DMS 273 treated with DMSO at 0.1 percent for 48 hours (cell line): ENCODE measurements at places on chromosomes 7 and 10.

- DNase-seq: no peak
Observed at GRCh38 chr7:44242091-44242490, 41.3 kb downstream of the YKT6 start.

- DNase-seq: no peak
Observed at GRCh38 chr7:157468221-157469111, 131.7 kb downstream of the DNAJB6 start.

DNA sequence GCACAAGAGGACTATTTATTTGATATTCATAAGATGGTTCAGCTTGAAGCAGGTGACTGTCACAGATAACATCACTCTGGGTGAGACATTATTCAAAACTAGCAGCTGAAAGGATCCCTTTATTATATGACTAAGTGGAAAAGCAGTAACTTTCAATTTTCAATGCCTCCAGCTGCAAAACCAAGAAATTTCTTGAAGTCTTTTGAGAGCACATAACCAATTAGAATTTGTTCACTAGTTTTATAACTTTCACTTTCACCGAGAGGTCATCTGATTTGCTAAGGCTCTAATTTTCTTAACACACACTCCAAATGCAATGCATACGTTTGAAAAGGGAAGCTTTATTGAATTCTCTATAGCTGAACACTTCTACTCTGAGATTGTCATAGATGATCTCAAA, 88.6 kb upstream of the KLF14 start:
- DNase-seq: no peak

DNA sequence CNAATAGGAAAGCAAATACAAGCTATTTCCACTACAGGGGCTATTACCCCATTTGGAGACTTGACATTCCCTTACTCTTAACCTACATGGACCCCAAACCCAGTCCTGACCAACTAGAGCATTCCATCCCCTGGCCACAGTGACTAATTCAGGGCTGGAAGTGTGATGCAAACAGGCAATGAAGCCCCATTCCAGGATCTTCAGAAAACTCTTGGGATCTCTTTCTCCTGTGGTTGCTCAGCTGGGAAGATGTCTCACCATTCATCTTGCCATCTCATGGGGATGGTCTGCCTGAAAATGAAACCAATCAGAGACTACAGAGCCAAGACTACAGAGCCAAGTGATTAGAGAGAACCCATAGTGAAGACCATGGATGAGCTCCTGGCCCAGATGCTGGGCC, 206.2 kb downstream of the ZNF365 start:
- DNase-seq: no peak

DNA sequence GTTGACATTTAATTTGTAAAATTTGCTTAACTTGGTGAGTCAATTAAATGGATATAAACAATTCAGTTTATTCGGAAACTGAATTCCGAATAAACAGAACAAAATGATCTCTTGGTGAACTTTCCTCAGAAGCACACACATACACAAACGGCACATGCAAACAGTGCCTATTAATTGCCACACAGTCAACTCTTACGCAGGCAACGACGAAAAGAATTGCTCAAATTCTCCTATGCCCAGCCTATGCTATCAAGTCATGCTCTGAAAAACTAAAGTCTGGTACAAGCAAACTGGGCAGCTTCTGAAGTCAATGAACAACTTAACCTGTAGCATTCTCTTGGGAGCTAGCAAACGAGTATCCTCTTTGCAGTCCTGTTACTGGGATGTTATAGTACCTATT, 38.8 kb upstream of the ASL start:
- no peak for DNase-seq

GRCh38 chr10:75143353-75143752, 31.9 kb downstream of the SAMD8 start:
- no peak for DNase-seq

DNA sequence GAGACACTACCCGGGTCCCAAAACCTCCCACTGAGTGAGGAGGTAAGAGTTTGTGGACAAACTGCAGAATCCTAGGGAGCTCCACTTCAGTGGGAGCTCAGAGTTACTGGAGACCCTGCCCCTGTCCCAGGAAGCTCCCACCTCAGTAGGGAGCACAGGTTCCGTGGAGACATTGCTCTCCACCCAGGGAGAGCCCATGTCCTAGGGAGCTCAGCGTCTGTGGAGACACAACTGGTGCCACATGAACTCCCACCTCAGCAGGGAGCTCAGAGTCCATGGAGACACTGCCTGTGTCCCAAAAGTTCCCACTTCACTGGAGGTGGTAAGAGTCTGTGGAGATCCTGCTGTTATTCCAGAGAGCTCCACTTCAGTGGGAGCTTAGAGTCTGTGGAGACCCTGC, 6.3 kb downstream of the MYO1G start:
- DNase-seq: no peak

DNA sequence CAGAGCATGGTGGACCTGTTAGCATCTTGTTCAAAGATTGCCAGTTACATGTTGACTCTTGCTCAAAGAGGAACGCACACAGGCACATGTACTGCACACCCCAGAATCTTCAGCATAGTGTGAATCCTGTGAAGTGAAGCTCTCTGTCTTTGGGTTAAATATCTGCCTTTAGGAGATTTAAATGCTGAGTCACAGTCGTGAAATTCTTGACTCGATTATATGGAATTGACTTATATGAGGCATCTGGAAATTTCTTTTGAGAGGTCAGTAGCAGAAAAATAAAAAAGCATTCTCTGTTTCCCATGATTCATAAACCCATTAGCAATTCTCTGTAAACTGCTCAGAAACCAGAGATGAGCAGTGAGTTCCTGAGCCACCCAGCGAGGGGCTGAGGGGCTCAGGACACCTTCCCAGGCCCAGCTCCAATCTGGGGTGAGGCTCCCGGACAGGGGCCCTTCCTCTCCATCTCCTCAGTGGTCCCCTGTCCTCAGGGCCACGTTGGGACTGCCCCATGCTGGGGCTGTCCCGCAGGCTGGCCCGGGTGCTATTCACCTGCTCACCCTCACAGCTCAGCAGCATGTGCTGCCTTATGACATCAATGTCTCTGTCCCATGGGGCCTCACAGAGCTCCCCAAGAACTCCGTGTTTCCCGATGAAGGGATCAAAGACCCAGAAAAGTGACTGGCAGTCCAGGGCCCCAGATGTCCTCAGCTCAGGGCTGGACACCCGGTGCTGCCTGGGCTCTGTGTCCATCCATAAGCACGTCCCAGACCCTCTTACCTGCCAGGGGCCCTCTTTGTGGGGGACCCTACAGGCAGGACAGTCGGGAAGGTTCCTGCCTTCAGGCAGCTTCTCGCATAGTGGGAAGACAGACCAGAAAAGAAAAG, 50.0 kb upstream of the INSIG1 start:
- DNase-seq: no peak

DNA sequence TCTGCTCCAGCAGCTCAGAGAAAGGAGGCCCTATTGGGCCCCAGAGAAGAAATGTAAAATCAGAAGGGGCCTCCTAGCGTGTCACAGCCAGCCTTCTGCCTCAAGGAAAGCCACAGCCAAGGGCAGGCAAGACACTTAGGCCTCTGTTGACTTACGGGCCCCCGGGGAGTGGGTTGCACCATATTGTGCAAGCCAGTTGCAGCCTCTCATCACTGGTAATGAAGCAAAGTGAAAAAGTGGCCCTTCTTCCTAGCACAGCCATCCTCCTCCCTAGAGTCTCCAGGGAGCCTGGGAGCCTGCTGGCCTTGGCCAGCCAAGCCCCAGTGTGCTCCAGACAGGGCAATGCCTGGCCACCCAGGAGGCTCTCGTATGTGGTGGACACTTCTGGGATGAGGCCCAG, 56.2 kb upstream of the GDF10 start:
- DNase-seq: no peak

- DNase-seq: peak; percentile 64
Observed at GRCh38 chr7:3301831-3302618, 973 bp downstream of the SDK1 start.

DNA sequence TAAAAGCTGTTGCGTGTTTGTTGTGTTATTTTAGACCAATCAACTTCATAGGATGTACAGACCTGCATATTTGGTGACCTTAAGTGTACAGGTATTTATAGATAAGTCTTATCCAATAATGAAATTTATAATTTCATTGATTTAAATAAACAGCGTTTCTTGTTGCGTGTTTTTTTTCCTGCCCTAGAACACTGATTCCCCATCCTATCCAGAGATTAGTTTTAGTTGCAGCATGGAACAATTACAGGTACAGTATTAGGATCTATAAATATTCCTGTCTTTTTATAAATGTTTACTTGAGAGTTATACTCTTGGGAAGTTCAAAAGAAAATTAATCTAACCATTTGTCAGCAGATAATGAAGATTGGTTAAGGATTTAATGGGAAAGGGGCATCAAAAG, 2.1 kb upstream of the BMI1 start:
- DNase-seq: no peak

DNA sequence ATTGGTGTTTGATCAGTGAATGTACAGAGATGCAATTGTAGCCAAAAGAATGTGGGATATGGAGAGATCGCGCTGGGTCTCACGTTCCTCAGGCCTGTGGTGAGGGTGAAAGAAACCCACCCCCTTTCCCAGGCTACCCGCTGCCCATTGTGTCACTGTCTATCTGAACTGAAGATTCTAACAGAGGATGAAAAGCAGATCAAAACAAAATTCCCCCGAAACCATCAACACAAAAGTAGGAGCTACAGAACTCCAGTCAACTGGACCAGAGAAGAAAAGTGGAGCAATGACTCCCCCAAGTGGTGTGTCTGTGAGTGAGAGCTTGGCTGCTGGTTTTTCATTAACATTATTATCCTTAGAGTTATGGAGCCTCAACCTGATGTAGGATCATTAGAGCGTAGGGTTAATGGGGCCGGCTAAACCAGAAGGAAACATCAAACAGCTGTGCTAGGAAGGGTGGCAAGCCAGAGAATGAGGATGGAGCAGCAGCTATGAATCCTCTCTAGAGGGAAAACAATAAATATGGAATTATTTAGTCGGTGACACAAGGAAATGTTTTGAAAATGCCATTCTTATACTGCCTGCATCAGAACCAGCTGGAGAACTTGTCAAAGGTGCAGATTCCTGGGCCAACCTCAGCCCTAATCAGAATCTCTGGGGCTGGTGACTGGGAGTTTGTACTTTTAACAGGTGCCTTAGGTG, 38.3 kb downstream of the AKR1B1 start:
- peak; percentile 61 for DNase-seq

- DNase-seq: no peak
Observed at GRCh38 chr10:128258421-128258976, 132.3 kb upstream of the MKI67 start.

GRCh38 chr7:77827999-77828398, 29.4 kb downstream of the PHTF2 start:
- DNase-seq: no peak

DNA sequence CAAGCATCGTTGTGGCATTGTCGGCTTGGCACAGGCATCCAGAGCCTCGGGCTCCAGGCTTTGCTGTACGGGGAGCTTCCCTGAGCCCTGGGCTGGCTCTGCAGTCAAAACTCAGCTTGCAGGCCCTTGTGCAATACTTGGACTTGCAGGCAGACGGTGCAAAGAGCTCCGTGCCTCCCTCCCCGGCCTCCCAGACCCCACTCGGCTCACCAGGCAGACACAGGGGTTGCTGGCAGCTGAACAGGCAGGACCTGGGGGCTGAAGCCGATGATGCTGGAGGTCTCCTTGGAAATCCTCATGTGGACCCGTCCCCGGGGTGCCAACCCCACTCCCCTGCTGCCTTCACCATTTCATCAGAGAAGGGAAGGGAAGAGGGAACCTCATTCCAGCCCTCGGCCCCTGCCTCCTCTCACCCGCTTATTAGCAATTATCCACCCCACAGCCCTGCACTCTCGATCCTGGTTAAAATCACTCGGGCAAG, 59.6 kb upstream of the GNA12 start:
- DNase-seq: no peak

DNA sequence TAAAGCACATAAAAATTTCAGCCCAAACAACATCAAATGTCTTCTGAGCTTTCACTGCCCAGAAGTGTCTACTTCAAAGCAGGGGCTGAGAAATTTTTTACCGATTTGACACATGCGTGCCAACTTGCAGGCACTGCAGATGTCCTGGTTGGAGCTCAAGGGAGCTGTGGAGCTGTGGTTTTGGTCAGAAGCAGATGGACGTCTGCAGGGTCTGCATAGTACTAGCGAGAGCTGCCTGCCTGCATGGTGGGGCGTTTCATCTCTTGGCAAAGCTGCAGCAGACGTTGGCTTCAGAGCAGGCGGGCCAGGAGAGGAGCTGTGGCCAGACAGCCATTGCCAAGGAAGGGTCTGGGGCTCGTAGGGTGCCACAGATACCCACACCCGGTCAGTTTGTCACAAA, 296.7 kb downstream of the GLRX3 start:
- no peak for DNase-seq

- DNase-seq: no peak
Observed at GRCh38 chr10:61319386-61320256, 133.6 kb downstream of the TMEM26 start.

GRCh38 chr10:70956029-70956759, 67.8 kb upstream of the PCBD1 start:
- DNase-seq: no peak

DNA sequence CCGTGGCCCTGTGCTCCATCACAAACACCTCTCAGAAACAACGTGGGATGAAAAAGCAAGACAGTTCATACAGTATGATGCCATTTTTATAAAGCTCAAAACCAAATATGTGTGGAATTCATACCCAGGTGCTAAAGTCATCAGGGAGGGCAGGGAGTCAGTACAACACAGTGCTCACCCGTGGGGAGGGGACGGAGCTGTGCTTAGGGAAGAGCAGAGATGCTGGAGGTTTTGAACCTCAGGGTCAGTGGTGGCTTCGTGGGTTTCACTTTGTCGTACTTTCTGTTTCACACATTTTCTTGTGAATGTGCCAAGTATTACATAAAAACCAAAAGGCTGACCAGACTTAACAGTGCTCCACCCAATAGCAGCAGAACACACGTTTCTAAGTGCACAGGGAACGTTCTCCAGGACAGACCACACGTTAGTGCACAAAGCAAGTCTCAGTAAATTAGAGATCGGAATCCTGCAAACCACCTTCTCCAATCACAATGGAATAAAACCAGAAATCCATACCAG, 21.2 kb downstream of the ZMIZ2 start:
- no peak for DNase-seq

- no peak for DNase-seq
Observed at GRCh38 chr10:46294641-46295220, 7.9 kb downstream of the ANTXRL start.

DNA sequence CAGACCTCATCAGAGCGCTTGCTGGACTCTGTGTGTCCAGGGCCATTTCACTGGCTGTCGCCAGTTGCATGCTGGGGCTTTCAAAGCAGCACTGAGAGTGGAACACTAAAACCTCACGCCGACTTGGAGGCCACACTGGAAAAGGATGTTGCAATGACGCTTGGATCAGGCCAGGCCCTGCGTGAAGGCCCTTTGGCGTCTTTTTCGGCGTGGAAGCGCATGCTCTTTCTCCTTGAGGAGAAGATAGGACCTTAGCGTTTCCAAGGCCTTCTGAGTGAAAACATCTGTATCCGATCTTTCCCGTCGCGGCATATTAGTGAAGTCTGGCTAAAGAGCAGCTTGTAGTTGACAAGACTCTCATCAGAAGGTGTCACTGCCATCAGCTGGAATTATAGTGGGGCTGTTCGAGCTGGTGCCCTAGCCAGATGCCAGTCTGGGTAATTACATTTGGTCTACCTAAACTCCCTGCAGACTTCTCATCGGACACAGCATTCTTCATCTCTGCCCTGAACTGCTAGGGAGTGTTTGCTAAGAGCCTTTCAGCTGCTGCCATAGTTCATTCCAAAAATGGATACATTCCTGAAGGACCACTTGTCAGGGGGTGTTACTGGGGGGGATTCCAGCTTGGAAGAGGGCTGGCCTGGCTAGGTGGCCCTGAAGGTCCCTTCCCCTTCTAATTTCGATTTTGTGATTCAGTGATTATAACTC, 167.7 kb upstream of the TCF7L2 start:
- no peak for DNase-seq

GRCh38 chr10:69925111-69925510, 123.4 kb downstream of the COL13A1 start:
- no peak for DNase-seq

GRCh38 chr7:44112997-44113763, 9.0 kb downstream of the AEBP1 start:
- no peak for DNase-seq
